Stimulated activated CD8-positive, alpha-beta memory T cell treated with anti-CD3 and anti-CD28 coated beads, Interleukin-4, amount 100 ng/mL, for 4 hours (primary cell): ENCODE measurements at places on chromosomes 5 and 9.

DNA sequence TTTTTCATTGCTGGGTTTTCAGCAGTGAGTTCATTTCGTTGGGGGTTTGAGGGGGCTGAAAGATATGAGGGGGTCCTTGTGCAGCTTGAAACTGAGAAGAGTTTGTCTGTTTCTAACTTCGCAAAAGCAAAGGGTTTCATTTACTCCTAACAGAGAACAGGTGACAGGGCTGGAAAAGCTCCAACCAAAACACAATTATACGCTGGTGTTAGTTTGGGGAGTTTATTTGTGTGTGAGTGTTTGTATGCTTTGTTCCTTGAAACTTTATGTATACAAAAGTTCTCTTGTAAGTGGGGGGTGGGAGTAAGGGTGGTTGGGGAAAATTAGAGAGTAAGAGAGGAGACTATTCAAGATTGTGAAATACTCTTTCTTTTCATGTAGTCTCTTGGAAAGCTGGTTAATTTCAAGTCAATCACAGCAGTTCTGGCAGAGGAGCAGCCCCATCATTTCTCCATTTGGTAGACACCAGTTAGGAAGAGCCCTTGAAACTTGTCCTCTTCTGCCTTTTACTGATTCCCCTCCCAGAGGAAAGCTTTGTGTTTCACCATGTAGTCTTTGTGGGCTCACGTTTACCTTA lies 881 bp downstream of the TNFAIP8 start:
- no peak for DNase-seq

GRCh38 chr9:134258332-134258731 lies 67.9 kb upstream of the RXRA start:
- no peak for DNase-seq

- DNase-seq: no peak
These were observed 2.8 kb upstream of the DPP7 start for GRCh38 chr9:137117269-137117731.

DNA sequence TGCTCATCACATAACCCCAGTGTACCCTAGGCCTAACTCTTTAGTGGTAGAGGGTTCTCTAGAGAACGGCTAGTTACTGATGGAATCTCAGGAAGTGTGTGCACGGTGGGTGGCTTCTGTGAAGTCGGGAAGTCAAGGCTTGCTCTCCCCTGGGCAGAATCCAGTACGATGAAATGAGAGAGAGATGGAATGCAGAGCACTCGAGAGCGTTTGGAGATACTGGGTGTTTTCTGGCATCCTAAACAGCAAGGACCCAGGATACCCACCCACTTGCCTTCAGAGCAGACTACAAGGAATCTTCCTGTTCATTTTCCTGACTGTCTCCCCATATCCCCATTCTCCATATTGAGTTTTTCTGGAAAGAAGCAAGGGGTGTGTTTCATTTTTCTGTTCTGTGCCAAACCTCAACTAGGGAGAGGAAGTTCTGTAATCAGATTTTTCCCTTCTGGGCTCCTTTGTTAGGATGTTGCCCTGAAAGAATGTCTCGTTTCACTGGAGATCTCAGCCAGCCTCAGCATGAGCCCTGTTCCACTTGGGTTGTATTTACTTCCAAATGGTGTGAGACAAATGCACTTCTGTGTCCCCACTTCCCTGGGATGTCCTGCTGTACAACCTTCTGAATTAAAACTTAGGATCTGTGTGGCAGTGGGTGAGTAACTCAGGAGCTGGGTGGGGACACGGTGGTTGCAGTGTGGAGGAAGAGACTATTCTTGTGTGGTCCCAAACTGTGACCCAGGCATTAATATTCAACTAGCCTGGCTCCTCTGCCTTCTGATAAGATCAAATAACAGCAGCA lies 108.9 kb upstream of the SPRY4 start:
- no peak for DNase-seq

DNA sequence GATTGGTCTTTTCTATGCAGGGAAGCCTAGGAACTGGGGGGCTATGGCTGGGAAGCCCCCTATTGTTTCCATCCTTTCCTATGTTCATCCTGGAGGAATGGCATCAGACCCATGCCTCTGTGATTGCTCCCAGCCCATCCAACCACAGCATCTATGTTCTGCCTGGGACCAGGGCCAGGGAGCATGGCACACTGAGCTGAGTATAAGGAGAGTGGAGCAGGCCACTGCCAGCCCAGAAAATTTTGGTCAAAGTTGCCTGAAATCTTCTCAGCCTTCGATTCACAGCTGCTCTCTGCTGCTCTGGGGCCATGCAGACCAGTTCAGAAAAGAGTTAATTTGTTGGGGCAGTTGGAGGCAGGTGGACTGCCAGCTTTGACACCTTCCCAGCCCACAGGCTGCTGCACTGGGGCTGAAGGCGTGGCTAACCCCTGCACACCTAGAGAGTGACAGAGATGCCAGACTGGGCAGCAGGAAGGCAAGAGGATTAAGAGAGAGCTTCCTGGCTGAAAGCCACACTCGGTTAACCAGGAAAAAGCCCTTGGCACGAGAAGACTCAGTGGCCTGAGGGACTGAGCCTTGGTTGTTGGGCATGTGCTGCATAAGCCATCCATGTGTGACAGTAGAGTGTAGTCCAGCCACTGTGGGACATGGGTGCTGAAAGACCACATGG lies 12.1 kb downstream of the TGFBI start:
- DNase-seq: no peak

DNA sequence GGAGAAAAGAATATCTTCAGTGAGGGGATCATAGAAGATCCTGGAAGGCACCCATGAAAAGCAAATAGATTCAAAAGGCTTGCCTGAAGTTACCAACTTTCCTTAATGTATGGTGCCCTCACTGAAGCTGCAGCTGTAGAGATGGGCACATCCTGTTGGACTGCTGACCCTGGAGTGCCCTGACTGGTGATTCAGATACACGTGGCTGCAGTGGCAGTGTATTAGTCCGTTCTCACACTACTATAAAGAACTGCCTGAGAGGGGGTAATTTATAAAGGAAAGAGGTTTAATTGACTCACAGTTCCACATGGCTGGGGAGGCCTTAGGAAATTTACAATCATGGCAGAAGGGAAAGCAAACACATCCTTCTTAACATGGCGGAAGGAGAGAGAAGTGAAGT lies 80.3 kb downstream of the OSMR start:
- no peak for DNase-seq

GRCh38 chr9:36063804-36064447 lies 27.2 kb downstream of the RECK start:
- no peak for DNase-seq

DNA sequence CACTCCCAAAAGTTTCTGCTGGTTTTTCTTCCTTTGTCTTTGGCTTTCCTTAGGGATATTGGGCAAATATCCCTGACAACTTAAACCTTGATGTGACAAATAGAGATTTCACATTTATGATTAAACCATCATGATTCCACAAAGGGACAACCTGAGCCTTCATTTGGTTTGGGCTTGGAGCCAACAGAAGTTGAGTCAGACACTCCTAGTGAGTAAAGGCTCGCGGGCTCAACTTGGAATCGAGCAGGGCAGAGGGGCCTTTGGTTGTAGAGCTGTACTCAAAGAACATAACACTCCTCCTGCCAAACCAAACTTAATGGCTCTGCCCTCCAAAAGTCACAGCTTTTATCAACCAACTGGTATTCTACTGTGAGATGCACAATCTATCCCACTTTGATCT lies 290.2 kb upstream of the MAP3K1 start:
- DNase-seq: no peak

DNA sequence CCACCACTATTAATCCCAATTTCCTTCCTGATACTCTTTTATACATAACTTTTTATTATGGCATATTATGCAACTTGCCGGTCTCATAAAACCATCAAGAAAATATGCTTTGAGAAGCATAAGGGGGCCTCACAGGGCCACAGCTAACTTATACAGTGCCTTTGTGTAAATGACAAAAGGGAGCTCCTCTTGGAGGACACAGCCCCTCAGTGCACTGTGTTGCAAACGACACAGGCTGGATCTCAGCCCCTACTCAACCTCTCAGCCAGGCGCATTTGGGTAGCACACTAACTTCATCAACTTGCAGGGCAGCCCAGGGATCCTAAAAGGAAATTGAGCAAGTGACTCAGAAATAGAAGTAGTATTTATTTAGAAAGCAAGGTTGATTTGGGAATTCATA lies 35.4 kb downstream of the RIGI start:
- DNase-seq: no peak

DNA sequence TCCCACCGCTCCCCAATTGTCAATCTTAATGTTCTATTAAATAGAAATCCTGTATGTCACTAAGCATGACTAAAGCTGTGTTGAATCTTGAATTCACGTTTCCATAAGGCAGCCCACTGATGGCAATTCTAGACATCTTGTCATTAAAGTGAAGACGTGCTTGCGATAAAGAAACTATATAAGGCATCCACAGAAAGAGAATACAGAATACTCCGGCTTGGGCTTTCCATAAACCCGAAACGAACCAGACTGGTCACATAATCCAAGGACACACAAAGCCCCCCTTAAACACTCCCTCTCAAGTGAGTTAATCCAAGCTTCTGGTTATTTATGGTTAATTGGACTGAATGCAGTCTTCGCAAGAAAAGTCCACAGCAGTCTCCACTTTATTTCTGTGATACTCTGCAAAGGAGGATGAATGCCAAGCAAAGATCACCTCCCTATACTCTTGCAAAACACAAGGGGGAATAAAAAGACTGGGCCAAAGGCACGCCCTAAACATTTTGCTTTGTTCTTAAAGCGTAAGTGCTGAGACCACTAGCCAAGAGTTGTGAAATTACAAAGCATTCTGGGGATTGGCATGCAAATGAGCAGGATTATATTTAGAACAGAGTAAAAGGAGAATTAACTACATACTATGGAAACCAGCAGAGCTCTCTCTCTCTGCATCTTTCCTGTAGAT lies 54.7 kb downstream of the DPYSL3 start:
- DNase-seq: no peak

DNA sequence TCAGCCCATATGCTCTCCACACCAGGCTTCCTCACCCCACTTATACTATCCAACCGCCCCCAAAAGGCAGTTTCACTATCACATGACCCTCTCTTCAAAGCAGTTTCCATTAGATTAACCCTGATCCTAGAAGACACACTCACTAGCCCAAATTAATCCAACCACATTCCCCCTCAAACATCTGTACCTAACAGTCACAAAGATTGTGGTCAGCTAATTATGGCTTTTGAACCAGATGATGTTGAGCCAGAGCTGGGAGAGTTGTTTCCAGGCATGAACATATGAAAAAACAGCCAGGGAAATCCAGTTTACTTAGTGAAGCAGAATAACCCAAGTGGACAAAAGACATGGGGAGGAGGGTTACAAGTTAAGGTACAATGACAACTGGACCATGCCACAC lies 131.2 kb downstream of the SPOCK1 start:
- DNase-seq: no peak

- DNase-seq: no peak
These were observed 146.1 kb upstream of the OTULINL start for GRCh38 chr5:14435481-14435880.

GRCh38 chr9:132087438-132088030 lies 7.9 kb upstream of the MED27 start:
- DNase-seq: no peak

GRCh38 chr5:30878746-30879145 lies 314.7 kb upstream of the CDH6 start:
- no peak for DNase-seq

DNA sequence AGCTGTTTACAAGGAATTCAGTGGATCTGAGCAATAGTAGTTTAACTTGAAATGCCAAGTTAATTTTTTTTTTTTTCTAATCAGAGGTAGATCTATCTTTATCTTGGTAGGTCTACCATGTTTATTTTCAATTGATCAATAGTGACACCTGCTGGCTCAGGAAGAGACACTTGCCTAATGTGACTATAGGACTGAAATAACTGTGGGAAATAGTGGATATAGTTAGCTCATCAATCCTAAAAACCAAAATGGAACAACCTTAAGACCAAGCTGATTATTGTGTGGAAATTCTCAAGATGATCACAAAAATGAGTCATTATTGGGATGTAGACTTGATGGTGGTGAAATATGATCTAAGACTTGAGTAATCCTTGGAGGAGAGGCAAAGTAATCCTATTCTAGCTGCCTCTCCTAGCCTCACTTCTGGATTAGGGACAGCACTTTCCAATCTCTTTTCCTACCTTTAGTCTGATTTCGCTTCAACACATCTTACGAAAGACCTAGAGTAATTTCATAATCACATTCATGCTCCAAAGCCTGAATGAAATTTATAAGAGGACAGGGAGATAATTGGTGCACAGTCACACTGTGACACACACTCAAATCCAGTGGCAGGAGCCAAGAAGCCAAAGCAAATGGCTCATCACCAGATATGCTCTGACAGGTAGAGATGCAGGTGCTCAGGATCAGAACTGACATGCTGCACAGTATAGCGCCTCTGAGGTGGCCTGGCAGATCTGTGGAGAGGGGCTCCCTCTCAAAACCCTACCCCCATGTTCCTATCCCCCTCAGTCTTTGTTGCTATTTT lies 156.3 kb downstream of the HMHB1 start:
- DNase-seq: no peak

GRCh38 chr9:14165376-14166035 lies 148.4 kb downstream of the NFIB start:
- no peak for DNase-seq

- DNase-seq: no peak
These were observed 24.7 kb upstream of the NR3C1 start for GRCh38 chr5:143428155-143428554.

DNA sequence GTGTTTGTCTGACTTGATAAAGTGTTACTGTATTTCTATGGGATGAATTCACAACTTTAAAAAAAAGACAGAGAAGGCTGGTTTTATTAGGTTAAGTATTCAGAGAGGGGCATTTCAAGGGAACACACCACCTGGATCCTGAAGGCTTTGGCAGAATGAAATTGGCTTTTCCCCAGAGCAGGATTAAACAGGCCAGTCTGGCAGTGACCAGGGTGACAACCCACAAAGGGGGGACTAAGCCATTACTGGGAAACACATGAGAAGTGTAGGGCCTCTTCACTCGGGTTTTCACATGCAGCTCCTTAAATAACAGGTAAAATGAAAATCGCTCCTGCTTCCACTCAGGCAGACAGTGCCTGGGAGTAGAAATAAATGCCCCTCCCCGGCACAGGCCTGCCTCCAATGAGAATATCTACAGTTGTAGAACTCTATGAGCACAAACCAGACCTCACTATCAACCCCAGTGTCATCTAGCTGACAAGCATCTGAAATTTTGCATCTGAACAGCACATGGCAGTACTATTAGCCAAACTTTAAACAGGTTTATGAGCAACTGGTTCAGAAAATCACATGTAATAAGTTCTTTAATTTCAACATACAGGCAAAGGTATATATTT lies 85.8 kb downstream of the LHFPL2 start:
- no peak for DNase-seq

GRCh38 chr5:53512539-53512938 lies 32.1 kb downstream of the FST start:
- DNase-seq: no peak
